ENCODE measurements at places on chromosomes 3 and 15. TPM values are rescaled to one million over a fixed set of nuclear protein-coding genes. Genes with fewer than 3 reads are reported as not detected.

TPM1 gene
- polyA plus RNA-seq = 24.4 TPM

IL17RE gene
- polyA plus RNA-seq = 0.42 TPM

CD200 gene
- 59.0 TPM for polyA plus RNA-seq

IL5RA gene
- polyA plus RNA-seq = not detected

PCCB gene
- 24.6 TPM for polyA plus RNA-seq

KY gene
- 3.0 TPM for polyA plus RNA-seq

SETMAR gene
- 23.4 TPM for polyA plus RNA-seq

HCN4 gene
- polyA plus RNA-seq = 4.7 TPM

GRK7 gene
- not detected for polyA plus RNA-seq

CD276 gene
- polyA plus RNA-seq = 2.0 TPM

A4GNT gene
- polyA plus RNA-seq = not detected

CMSS1 gene
- 128 TPM for polyA plus RNA-seq

GHSR gene
- polyA plus RNA-seq = not detected

ROBO2 gene
- polyA plus RNA-seq = 107 TPM

AAGAB gene
- polyA plus RNA-seq = 32.9 TPM

PDE12 gene
- polyA plus RNA-seq = 4.4 TPM

WNT7A gene
- polyA plus RNA-seq = not detected

CDC25A gene
- polyA plus RNA-seq = 0.94 TPM
